ENCODE measurements at places on chromosomes 1 and 21.

- DNase-seq = no peak
These were observed 5.7 kb downstream of the MYBPH start for GRCh38 chr1:203169770-203170520.

DNA sequence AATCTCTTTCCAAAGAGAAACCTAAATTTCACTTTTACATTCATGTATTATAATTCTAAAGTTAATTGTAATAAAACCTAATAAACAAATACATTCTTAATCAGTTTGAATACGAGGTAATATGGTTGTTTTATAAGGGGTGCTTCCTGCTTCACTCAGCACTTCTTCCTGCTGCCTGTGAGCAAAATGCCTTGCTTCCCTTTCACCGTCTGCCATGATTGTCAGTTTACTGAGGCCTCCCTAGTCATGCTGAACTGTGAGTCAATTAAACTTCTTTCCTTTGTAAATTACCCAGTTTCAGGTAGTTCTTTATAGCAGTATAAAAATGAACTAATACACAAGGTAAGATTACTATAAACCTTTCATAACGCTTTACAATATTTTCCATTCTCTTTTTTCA lies 491.1 kb upstream of the LRRC7 start:
- DNase-seq = no peak

GRCh38 chr1:162357681-162358266 lies 18.9 kb downstream of the SPATA46 start:
- DNase-seq = no peak

GRCh38 chr1:76433526-76433925 lies 359.0 kb downstream of the ST6GALNAC3 start:
- DNase-seq = no peak

GRCh38 chr1:116875391-116875790 lies 34.3 kb upstream of the PTGFRN start:
- DNase-seq = no peak

DNA sequence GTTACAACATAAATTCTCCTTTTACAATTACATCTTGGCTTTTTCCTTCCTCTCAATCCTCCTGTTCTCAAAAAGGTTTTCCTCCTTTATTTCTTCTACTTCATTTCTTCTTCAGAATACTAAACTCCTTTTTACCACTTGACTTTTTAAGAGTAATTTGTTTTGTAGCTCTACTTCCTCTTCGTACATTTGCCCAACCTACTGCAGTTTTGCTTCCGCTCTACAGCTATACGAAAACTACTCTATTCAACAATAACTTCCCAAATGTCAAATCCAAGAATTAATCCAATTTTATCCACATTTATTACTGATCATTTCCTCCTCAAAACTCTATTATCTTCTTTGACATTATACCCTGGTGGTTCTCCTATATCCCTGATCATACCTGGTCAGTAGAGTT lies 3.4 kb downstream of the GDAP2 start:
- DNase-seq = no peak

- no peak for DNase-seq
These were observed 59.3 kb upstream of the GJB5 start for GRCh38 chr1:34695580-34695979.

DNA sequence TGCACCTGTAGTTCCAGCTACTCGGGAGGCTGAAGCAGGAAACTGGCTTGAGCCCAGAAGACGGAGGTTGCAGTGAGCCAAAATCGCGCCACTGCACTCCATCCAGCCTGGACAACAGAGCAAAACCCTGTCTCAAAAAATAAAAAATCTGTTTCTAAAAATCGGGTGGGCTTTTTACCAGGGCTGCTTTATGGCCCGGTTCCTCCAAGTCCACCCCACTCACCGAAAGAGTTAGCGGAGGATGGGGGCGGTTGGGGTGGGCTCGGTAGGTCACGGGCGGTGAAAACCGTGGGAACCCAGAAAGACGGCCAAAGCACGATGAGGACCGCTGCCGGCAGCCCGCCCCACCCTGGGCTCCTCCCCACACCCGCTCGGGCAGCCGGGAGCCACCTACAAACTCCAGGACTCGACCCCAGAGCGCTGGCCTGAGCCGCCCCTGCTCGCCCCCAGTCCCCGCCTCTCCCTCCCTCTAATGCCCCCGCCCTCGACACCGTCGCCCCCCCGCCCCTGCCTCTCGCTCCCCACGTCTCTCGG lies 846 bp upstream of the PER3 start:
- DNase-seq = peak; percentile 86

DNA sequence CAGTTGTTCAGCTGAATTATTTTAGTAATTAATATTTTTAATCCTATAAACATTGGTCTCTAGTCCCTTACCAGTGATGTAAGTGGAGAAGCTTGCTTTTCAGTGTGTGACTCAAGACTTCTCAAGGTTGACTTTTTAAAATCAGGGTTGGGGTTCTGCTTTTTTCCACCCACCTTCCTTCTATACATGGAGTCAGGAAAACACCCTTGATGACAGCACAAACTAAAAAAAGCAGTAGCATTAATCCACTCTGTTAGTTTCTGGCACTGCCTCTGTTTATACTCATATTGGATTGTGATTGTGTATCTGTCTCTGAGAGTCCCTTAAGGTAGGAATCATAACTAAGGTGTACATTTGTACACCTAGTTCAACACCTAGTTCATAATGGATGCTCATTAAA lies 8.3 kb upstream of the PLEKHO1 start:
- no peak for DNase-seq

DNA sequence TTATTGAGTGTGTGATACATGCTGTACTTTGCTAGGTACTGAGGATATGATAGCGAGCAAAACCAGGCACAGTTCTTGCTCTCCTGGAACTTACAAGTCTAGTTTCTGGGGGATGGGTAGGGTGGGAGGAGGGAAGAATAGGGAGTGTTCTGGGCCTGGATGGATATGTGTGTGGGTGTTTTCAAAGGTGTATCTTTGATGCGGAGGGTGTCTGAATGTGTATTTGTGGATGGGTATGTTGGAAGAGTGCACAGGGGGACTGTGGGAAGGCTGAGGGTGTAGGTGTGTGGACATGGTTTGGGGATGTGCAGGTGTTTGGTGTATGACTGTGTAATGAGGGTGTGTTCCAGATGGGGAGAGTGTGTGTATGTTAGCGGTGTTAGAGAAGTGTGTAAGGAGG lies 4.5 kb upstream of the DPH2 start:
- no peak for DNase-seq

GRCh38 chr1:41404308-41404761 lies 43.1 kb downstream of the FOXO6 start:
- no peak for DNase-seq

- no peak for DNase-seq
These were observed 59.2 kb downstream of the VCAM1 start for GRCh38 chr1:100778748-100779147.

DNA sequence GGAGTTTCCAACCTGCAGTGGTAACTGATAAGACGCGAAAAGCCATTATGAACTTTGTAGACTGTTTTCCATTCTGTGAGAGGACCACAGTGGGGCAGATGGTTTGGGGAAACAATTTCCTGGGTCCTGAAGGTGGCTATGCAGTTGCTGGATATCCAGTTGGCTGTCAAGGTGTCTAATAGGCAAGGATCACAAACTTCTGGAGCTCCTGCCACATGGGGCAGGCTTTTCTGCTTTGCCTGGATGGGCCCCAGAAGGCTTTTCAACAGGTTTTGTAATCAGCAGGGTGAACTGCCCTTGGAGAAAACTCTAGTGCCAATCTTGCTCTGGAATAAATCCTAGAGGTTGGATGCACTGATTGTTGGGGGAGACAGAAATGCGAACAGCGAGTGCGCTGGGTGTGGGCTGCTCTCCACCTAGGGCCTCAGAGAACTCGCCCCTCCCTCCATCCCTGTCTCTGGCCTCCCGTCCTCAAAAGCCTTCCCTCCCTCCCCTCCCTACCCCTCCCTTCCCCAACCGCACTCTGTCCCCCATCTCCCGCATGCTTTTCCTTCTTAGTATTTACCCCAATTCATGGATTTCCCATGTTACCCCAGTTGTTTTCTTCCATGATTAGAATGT lies 210.3 kb upstream of the USP24 start:
- no peak for DNase-seq

DNA sequence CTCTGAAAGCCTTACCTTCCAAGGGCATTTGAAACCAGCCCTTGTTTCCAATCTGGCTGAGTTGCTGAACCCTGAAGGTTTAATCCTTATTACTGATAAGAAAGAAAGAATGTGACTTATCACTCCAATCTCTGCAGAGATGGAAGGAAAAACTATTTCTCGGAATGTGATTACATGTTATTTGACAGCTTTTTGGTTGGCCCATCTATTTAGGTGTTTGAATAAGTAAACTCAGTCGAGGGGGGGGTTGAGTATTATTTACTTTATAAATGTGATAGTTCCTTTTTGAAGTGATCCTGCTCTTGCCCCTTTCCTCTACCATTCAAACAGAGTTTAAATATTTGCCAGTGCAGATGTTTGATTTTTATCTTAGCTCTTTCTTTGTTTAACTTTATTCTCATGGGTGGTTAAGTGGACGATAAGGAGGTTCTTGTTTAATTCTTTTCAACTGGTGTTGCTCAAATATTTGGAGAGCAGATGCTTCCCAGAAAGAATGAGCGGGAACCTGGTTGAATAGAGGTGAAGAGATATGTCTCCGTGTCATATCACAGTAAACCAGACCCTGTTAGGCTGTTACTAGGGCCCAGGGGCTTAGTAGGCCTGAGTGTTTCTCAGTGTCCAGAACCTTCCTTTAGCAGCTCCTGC lies 126.1 kb downstream of the CACHD1 start:
- DNase-seq = no peak

DNA sequence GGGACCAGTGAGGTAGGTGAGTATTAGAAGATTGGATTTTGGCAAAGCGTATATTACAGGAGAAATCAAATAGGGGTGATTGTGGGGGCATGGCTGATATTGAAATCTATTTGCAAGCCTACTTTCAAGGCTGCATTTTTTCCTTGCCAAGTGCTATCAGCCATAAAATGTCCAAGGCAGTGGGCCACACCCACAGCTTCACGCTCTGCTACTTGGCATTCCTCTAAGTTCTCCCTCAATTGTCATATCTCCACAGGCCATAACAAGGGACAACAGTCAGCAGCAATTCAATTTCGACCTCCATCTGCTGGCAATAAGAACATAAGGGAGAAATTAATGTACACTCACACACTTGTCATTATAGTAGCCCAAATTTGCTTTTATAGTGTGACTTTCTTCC lies 667.1 kb upstream of the PKN2 start:
- DNase-seq = no peak

DNA sequence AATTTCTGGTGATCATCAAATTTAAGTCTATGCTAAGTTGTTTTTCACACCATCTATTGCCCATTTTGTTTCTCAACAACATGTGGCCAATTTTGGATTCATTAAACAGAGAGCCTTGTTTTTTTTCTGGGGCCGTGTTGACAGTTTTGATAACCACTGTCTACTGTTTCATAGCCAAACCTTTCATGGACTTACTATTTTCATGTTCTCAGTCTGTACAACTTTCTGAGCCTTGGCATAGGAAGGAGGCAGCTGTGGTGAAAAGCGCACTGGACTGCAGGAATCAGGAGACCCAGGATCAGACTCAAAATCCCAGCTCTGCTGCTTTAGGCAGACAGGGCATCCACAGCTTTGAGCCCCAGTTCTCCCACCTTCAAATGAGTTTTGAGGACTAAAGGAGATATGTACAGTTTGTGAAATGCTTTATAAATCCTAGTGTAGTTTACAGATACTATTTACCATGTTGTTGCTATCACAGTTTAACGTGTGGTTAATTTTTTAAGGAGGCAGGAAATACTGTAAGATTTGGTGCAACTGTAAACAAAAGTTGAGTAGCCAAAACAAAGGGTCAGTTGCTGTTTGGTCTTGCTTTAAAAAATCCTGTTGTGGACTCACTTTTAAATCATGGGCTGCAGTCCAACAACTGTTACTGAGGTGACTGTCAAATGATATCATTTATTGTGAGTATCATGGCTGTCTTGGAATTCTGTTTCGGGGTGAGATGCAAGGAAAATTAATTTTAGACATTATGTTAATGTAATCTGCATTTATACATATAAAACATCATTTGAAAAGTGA lies 2.9 kb downstream of the MACO1 start:
- DNase-seq = no peak

- peak; percentile 91 for DNase-seq
These were observed 57.3 kb downstream of the MAB21L3 start for GRCh38 chr1:116168277-116169032.

GRCh38 chr1:40306296-40306695 lies 10.8 kb downstream of the COL9A2 start:
- no peak for DNase-seq

DNA sequence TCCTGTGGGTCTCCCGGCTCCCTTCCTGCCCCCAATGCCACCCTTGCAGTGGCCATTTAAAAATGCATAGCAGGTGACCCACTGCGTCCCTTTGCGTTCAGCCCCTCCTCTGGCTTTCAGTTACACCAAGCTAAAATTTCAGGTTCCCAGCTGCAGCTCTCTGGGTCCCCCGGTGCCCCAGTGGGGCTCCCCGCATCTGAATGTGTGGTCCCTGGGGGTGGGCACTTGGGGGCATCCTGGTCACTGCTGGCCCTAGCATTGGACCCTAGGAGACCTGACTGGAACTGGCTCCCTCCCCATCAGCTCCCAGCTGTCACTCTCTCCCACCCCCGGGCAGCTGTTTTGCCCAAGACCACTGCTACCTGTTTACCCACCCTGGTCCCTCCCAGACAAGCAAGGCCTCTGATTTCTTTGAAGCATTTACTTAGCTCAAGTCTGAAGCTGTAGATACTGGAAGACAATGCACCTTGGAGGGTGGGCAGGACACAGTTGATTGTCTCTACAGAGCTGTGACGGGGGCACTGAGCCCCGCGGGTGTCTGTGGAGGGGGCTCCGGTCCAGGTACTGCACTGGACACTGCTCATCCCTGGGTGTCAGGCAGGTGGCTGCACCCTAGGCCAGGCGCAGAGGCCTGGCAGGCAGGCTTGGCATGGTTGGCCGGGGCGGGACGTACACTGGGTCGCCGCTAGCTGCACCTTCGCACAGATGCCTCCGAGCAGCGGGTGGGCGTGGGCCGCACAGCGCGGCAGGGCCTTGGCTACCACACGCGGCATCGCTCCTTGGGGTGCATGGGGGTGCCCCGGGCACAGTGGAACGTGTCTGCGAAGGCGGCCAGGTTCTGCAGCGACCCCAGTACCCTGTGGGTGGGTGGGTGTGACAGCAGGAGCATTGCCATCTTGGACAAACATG lies 3.9 kb downstream of the PRXL2B start:
- peak; percentile 57 for DNase-seq

DNA sequence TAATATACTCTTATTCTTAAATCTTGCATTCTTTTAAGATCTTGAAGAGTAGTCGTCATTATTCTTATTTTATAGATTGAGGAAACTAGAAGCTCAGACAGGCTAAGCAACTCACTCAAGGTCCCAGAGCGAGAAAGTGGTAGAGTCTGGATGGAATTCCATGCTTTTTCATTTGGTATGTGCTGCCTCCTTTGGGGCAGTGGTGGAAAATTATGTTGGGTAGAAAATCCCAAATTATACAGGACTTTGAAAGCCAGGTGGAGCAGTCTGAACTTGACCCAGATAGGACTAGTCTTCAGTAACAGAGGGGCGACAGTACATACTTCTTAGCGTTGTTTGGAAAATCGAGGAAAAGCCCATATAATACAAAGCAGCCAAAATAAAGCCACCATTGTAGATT lies 205.6 kb downstream of the ATG4C start:
- DNase-seq = no peak

DNA sequence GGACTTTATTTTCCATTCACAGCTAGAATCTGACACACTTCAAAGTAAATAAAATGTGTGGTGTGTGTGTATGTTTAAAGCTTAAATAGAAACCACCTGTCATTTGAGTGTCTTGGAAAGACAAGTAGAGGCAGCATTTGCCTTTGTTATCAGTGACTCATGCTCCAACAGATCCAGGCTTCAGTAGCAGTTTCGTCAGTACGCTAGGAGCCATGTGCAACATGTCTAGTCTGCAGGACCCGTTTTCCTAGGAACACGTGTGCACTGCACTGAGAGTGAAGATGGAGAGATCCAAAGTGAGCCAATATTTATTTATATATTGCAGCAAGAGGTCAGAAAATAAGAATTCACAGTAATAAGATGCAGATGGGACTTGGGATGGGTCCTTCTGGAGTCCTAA lies 41.8 kb downstream of the SGIP1 start:
- DNase-seq = no peak

Data from sciatic nerve (tissue), 2 donors.